Daoy (cell line): ENCODE measurements at places on chromosomes 6 and 20. TPM values are rescaled to one million over a fixed set of nuclear protein-coding genes. Genes with fewer than 3 reads are reported as not detected.

- DNase-seq: no peak
Measured at GRCh38 chr6:87914637-87915395, 132.8 kb upstream of the SPACA1 start.

GRCh38 chr6:47464052-47464451 lies 13.5 kb upstream of the CD2AP start:
- no peak for DNase-seq

GRCh38 chr6:160238761-160239751 lies 19.6 kb downstream of the SLC22A2 start:
- peak; percentile 28 for DNase-seq

- no peak for DNase-seq
Measured at GRCh38 chr20:46007671-46008070, 1.0 kb upstream of the MMP9 start.

GRCh38 chr6:35363293-35363750 lies 21.0 kb downstream of the PPARD start:
- DNase-seq: peak; percentile 59

CTCFL gene
- total RNA-seq: 0.06 TPM in 1 of 2 replicates, not detected in the other

DNA sequence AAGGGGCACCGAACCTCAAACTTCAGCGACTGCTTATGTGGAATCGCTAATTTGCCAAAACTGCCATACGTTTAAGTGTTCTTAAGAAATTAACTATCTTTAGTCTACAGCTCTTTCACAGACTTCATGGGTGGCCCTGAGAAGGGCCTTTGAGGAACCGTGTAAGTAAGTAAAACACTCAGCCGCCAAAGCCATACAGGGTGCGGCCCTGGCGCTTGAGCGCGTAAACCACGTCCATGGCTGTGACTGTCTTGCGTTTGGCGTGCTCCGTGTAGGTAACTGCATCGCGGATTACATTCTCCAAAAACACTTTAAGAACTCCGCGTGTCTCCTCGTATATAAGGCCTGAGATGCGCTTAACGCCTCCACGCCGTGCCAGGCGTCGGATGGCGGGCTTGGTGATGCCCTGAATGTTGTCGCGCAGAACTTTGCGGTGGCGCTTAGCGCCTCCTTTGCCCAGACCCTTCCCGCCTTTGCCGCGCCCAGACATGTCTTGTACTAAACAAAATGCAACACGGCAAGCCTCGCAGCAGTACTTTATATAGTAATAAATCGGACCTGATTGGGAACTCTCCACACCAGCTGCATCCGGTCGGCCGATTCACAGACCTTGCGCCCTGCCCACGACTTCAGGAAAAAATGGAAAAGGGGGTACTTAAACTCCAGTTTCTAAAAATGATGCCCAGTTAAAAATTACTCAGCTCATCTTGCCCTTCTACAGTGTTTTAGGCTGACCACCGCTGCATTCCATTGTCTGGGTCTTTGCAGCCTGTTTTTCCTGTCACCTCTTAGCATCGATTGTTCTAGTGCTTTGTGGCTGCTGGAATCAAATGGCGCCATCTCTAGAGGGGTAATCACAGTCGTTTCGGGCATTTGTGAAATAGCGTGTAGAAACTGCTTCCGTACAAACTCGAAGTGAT lies 38.9 kb downstream of the OR2B2 start:
- peak; percentile 55 for DNase-seq

- peak; percentile 4 for DNase-seq
Measured at GRCh38 chr6:62150048-62150663, 135.9 kb downstream of the KHDRBS2 start.

- DNase-seq: no peak
Measured at GRCh38 chr6:52927451-52927850, 18.0 kb upstream of the GSTA3 start.

DNA sequence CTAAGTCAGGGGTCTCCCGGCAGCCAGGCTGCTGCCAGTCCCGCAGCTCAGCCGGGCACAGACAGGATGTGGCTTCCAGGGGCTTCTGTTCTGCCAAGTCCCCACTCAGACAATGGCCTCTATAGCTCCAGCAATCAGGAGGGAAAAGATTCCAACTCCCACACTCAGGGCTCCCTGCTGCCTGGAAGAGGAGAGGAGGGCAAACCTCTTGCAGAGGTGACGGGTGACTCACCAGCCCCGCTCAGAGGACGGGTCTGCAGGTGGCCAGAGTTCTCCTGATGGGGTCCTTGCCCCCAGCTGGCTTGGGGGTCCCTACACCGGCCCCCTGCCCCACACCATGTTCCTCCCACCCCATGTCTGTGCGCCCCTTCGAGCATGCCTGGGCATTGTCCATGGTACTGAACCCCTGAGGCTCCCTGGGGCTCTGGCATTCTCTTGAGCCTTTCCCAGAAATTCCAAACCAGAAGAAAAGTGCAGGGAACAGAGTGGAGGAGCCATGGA lies 32.6 kb downstream of the NTSR1 start:
- peak; percentile 68 for DNase-seq

- DNase-seq: peak; percentile 68
Measured at GRCh38 chr6:90078513-90079289, 184.4 kb downstream of the GJA10 start.

GRCh38 chr6:135600086-135600702 lies 102.7 kb upstream of the AHI1 start:
- no peak for DNase-seq

NMBR gene
- not detected in 2 replicates for total RNA-seq

PRRT1 gene
- total RNA-seq: not detected in 2 replicates

RBBP8NL gene
- not detected in 2 replicates for total RNA-seq

SLC17A1 gene
- total RNA-seq: not detected in 2 replicates

CST8 gene
- total RNA-seq: not detected in 2 replicates

DNA sequence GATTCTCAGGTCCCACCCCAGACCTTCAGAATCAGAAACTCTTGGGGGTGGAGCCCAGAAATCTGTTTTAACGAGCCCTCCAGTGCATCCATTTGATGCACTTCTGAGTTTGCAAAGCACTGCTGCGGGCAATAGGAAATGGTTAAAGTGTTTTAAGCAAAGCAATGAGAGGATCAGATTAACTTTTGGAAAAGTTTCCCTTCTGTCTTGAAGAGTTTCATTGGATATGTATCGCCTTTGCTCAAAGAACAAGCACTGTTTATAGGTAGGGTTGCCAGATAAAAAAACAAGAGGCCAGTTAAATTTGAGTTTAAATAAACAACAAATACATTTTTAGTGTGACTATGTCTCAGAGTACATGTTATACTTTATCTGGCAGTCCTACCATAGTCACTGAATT lies 226.0 kb downstream of the BMP7 start:
- DNase-seq: no peak

DNA sequence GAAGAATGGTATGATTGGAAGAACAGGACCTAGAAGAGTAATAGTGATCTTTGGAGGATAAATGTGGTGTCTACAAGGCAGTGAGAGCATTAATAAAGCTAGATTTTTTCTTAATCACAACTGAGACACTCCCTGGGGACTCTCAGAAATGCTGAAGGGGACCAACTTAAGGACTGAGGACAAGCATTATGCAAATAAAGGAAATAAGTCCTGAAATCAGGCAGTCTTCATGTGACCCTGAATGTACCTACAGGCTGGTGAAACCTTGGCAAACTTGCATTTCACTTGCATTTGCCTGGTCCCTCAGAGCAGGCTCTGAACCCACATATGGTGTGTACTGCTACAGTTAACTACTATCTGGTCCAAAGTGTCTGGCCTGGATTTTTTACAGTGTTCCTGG lies 19.3 kb upstream of the TTK start:
- no peak for DNase-seq

GRCh38 chr20:37729909-37730308 lies 36.1 kb downstream of the CTNNBL1 start:
- no peak for DNase-seq

- no peak for DNase-seq
Measured at GRCh38 chr6:161218222-161218621, 55.6 kb downstream of the AGPAT4 start.

DNA sequence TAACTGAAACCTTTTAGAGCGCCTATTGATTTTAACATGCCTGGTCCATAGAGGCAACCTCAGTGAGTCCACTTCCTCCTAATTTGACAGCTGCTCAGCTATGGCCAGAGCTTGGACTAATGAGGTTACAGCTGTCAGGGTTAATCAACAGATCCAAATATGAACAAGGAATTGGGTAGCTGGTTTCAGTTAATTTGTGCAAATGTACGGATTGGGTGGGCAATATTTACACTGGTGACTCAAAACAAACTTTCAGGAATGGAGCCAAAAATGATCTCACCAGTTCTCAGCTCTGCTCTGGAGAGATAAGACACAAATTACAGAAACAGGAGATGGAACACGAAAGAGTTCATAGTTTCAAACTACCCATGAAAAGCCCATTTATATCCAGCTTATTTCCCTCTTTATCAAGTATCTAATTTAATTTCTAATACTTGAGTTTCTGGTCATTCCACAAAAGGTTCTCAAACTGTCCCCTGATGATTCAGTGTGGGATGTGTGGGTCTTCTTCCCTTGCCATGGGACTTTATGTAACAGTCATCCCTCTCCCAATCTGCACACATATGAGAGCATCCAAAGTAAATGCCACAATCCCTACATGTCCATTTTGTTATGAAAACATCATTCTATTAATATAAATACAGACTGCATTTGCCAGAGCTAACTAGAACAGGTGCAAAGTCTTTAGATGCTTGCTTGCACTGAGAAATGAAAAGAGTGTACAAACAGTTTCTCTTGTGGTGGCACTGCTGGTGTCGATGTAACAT lies 149.9 kb downstream of the RPS12 start:
- DNase-seq: peak; percentile 85
